Posterior cingulate gyrus (tissue), 11 donors: ENCODE measurements at places on chromosomes 5 and 9.

DNA sequence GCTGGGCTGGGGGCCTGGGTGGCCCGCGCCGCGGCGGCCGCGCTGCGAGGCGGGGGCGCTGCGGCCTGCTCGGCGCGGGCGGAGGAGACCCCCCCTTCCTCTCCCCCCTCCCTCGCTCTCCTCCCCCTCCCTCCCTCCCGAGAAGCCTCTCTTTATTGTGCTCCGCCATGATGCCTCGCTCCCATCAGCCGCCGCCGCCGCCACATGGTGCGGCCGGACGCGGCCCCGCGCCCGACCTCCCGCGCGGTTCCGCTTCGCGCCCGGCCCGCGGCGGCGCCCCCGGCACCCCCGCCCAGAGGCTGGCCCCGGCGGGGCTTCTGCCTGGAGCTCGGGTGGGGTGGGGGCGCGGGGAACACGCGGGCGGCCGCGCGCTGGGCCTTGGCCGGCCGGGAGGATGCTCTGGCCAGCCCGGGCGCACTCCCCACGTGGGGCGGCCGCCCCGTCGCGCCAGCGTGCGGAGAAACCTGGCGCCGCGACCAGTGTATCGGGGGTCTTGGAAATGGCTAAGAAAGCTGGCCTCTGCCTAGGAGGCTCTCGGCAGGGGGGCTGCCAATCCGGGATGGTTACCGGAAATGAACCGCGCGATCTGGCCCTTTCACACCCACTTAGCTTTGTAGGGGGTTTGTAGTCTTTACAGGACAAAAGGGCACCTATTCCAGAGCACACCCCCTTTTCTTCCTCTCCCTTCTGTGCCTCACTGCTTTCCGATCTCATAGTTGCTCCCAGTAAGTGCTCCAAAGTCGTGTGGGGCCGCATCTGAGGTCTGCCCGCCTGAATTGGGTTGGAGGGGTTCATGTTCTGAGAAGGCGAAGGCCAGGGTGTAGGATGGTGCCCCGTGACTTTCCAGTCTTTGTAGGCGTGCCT lies 1.0 kb downstream of the SET start:
- DNase-seq = peak; percentile 81

- peak; percentile 60 for DNase-seq
These were observed 5.0 kb downstream of the NUDT2 start for GRCh38 chr9:34334337-34334824.

DNA sequence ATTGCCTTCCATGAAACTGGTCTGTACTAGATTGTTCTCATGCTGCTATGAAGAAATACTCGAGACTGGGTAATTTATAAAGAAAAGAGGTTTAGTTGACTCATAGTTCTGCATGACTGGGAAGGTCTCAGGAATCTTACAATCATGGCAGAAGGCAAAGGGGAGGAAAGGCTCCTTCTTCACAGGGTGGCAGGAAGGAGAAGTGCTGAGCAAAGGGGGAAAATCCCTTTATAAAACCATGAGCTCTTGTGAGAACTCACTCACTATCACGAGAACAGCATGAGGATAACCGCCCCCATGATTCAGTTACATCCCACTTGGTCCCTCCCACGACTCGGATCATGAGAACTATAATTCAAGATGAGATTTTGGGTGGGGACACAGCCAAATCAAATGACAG lies 163.2 kb downstream of the RFK start:
- DNase-seq = no peak

GRCh38 chr5:126869005-126869451 lies 92.1 kb downstream of the LMNB1 start:
- no peak for DNase-seq

- no peak for DNase-seq
These were observed 498.4 kb downstream of the TLE4 start for GRCh38 chr9:80070071-80070742.

DNA sequence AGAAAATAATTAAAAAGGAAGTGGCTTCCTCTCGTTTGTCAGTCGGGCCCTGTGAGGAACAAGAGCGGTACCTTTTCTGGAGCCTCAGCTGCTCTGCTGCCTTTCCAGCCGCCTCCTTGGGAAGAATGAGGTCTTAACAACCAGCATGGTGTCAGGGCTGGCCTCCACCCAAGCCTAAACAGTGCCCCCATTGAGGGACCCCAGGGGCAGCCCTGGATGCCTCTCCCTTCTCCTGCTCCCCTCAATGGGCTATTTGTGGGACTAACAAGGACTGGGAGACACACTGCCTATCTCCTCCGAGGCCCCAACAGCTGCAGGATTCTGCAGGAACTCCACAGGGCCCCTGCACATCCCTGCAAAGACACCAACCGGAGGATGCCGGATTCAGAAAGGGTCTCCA lies 155.4 kb upstream of the MAP3K1 start:
- DNase-seq = peak; percentile 91

DNA sequence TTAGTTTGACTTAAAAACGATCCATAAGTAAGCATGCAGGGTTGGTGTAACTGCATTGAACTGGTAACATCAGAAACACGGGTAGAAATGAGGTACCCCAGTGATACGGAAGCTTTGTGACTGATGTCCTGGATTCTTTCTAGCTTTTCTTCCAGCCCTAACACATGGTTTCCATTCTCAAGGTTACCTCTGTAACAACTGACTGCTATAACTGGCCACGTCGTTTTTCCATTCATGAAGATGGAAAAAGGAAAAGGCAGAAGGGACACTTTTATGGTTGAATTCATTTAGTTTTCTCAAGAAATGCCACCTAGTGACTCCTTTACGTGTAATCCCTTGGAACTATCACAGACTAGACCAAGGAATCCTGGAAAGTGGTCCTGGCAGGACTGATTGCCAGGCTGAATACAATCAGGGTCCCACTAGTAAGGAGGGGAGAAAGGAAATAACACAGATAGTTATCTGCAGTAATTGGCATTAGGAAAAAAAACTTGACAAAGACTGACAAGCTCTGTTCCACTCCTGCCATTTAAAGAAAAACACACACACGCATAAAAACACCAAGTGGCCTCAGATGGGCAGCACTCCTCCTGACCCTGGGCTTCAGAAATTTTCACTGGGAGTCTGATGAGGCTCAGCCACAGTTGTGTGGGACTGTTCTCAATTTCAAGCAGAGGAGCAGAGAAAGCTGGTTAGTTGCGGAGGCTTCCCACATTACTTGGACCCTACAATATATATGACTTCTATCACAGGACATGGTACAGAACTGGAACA lies 77.5 kb upstream of the ZNF169 start:
- no peak for DNase-seq

DNA sequence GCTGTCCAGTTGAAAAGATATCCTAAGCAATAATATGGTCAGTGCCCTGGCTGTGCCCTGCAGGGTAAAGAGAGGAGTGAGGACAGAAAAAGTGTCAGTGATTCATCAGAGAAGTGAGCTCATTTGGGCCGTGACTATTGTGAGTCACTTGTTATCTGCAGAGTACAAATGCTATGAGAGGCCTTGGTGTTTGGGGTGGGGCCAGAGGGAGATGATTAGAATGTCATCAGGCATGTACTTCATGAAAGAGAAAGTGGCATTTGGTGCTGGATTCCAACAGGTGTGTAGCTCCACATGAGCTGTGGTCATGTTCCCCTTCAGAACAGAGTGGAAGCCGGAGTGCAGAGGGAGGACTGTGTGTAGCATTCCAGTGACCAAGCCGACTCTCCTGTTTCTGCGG lies 174.1 kb downstream of the KDM4C start:
- no peak for DNase-seq

DNA sequence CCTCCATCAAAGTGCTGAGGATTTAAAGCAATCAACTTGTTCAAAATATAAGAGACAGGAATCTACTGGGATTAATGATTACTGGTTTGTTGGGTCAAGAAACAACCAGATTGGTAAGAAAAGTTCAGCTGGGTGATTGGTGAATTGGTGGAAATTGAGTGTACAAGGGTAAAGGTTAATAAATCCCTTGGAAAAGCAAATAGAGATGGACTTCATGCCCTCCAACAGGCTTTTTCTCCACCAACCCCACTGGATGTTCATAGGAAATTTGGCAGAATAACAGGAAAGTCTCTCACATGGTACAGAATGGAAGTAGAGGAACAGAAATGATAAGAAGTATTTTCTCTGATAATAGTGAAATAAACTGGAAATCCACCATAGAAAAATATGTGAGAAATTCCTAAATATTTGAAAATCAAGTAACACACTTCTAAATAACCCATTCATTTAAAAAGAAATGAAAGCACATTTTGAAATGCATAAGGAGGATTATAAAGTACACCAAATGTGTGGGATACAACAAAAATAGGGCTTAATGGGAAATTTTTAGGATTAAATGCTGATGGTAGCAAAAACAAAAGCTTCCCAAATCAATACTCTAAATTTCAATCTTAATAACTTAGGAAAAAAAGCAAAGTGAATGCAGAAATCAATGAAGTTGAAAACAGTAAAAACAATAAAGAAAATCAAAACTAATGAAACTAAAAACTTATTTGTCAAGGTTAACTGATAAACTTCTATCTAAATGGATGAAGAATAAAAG lies 426.2 kb downstream of the HTR1A start:
- no peak for DNase-seq

GRCh38 chr5:27845248-27845647 lies 806.9 kb upstream of the CDH9 start:
- no peak for DNase-seq

DNA sequence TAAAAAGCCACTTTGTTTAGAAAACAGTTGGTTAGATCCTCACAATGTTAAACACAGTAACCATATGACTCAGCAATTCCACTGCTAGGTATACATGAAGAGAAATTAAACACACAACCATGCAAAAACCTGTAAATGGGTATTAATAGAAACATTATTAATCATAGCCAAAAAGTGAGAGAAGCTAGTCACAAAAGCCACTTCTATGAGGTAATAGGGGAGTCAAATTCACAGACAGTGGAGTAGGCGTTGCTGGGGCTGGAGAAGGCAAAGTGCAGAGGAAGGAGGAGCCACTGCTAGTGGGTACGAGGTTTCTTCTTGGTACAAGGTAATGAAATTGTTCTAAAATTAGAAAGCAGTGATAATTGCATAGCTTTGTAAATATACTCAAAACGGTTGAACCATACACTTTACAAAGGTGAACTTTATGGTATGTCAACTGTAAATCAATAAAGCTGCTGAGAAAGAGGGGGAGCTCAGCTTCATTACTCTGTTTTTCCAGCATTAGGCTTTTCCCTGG lies 364.4 kb downstream of the GADD45G start:
- no peak for DNase-seq

GRCh38 chr9:90078988-90079421 lies 474.2 kb downstream of the GADD45G start:
- DNase-seq = no peak

DNA sequence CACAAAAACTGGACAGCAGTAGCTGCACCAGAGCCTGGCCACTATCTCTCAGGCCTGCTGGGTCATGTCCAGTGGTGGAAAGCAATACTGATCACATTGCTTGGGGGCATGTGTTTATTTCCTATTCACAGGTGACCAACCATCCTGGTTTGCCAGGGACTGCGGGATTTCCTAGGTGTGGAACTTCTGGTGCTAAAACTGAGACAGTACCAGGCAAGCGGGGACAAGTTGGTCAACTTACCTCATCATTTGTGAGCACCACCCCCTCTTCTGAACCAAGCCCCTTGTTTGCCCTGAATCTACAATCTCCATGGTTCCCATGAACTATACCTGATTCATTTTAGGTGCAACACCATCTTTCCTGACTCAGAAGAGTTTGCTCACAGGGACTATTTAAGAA lies 81.3 kb downstream of the TNC start:
- DNase-seq = no peak

DNA sequence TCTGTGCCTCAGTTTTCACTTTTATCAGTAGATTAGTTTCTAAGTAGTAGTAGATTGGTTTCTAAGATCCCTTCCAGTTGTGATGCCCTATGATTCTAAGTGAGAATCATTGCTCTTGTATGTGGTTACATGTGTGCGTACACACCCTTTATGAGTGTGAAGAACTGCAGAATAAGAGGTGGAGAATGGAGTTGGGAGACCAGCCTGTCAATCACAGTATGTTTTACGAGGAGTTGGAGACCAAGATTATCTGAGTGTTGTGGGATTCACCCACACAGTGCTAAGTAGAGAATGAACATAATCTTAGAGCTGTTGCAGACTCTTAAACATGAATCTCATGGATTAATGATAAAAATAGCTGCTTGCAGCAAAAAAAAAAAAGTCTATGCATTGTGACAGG lies 37.6 kb downstream of the KIF24 start:
- no peak for DNase-seq
